Nephron progenitor cell (in vitro differentiated cells): ENCODE measurements at places on chromosomes 1 and 21.

GRCh38 chr21:42317826-42318746, 2.9 kb upstream of the TFF3 start:
- H3K27ac ChIP-seq: peak overlapping the region; percentile 87
- peaks cover 57% of the 10 kb centered on the region for H3K4me1 ChIP-seq
- no peak overlapping the region for H3K4me3 ChIP-seq
- H3K36me3 ChIP-seq: no peaks in the 10 kb centered on the region
- H3K27me3 ChIP-seq: peaks cover 21% of the 10 kb centered on the region

GRCh38 chr1:166064313-166064926, 102.4 kb downstream of the FAM78B start:
- DNase-seq: no peak
- no peak overlapping the region for H3K4me3 ChIP-seq
- no peak overlapping the region for H3K27ac ChIP-seq

- H3K4me3 ChIP-seq: no peak overlapping the region
- no peak for DNase-seq
- H3K4me1 ChIP-seq: peaks cover 3% of the 10 kb centered on the region
- peak overlapping the region; percentile 66 for H3K27ac ChIP-seq
- no peaks in the 10 kb centered on the region for H3K36me3 ChIP-seq
Observed at GRCh38 chr1:175487956-175488355, 255.4 kb downstream of the TNR start.

DNA sequence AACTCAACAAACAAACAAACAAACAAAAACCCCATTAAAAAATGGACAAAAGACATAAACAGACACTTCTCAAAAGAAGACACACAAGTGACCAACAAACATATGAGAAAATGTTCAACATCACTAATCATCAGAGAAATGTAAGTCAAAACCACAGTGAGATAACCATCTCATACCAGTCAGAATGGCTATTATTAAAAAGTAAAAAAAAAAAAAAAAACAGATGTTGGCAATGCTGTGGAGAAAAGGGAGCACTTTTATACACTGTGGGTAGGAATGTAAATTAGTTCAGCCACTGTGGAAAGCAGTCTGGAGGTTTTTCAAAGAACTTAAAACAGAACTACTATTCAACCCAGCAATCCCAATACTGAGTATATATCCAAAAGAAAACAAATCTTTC, 94.7 kb downstream of the PLPP3 start:
- no peak overlapping the region for H3K4me3 ChIP-seq
- no peak for DNase-seq
- no peak overlapping the region for H3K27ac ChIP-seq

- H3K4me1 ChIP-seq: no peaks in the 10 kb centered on the region
- DNase-seq: no peak
- H3K36me3 ChIP-seq: no peaks in the 10 kb centered on the region
- no peaks in the 10 kb centered on the region for H3K27me3 ChIP-seq
- no peak overlapping the region for H3K27ac ChIP-seq
- H3K4me3 ChIP-seq: no peak overlapping the region
Observed at GRCh38 chr1:107110326-107110725, 30.5 kb upstream of the NTNG1 start.

GRCh38 chr1:246728311-246728710, 4.1 kb downstream of the SCCPDH start:
- H3K4me1 ChIP-seq: peaks cover 12% of the 10 kb centered on the region
- H3K27me3 ChIP-seq: peaks cover 1% of the 10 kb centered on the region
- no peak overlapping the region for H3K27ac ChIP-seq
- H3K36me3 ChIP-seq: peaks cover 79% of the 10 kb centered on the region

DNA sequence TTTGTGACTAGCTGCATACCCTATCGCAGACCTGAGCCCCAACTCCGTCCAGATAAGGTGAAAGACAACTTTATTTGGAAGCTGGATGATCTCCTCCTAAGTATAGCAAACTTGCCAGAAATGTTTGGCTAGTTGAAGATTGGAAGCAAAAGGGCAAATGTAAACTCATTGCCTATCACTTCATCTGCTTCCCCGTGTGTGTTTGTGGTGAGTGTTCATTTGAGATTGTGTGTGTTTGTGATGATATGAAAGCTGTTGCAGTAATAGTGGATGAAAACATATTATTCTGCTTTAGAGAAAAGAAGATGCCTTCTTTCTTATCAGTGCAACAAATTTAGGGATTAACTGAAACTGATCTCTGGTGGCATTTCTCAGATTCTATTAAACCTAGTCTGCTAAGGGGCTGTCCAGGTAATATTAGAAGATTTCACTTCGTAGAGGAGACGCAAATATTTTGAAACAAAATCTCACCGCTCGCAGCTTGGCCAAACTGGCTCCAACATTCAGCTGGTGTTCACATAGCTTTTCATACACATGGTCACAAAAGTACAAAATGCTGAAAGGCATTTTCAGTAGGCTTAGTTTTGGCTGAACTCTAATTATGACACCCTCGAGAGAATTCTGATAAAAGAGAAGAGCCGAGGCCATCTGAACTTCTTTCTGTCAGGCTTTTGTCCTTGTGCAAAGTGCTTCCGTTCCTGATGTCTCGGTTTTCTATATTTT, 1.1 kb downstream of the TBX19 start:
- no peaks in the 10 kb centered on the region for H3K36me3 ChIP-seq
- no peaks in the 10 kb centered on the region for H3K27me3 ChIP-seq
- no peak overlapping the region for H3K27ac ChIP-seq
- no peak for DNase-seq

- no peak for DNase-seq
- H3K27ac ChIP-seq: peak overlapping the region; percentile 55
- H3K4me1 ChIP-seq: peaks cover 30% of the 10 kb centered on the region
- no peak overlapping the region for H3K4me3 ChIP-seq
- H3K27me3 ChIP-seq: peaks cover 7% of the 10 kb centered on the region
- no peaks in the 10 kb centered on the region for H3K36me3 ChIP-seq
Observed at GRCh38 chr1:42167611-42168390, 3.3 kb upstream of the GUCA2A start.

- no peak overlapping the region for H3K27ac ChIP-seq
- H3K27me3 ChIP-seq: peaks cover 33% of the 10 kb centered on the region
Observed at GRCh38 chr1:6496365-6496721, 4.9 kb upstream of the PLEKHG5 start.

DNA sequence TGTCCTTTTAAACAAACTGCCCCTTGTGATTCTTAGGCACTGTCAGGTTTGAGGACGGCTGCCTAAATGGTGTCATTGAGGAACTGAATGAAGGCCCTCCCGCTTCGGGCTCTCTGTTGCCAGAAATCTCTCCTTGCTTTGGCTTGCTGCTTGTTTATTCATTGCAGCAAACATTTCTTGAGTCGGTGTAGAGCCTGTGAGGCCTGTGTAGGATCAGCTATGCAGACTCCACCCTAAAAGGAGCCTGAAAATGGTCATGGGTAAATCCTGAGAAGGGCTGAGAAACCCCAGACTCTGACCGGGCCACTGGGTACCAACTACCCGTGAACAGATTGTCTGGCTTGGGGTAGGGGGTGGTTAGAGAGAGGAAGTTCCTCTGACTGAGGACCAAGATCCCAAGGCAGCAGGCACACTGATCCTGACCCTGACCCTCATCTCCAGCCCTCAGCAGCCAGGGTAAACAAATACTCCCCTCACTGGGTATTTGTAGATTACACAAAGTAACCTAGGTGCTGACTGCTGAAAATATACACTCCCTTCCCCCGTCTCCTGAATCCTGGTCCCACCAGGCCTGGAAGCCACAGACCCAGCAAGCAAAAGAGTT, 3.1 kb downstream of the IL6R start:
- no peak for DNase-seq
- peaks cover 40% of the 10 kb centered on the region for H3K4me1 ChIP-seq
- no peak overlapping the region for H3K4me3 ChIP-seq
